ENCODE measurements at places on chromosomes 1 and 21. TPM values are rescaled to one million over a fixed set of nuclear protein-coding genes. Genes with fewer than 3 reads are reported as not detected.

Gene CITED4
- 31.0 TPM for total RNA-seq

DNA sequence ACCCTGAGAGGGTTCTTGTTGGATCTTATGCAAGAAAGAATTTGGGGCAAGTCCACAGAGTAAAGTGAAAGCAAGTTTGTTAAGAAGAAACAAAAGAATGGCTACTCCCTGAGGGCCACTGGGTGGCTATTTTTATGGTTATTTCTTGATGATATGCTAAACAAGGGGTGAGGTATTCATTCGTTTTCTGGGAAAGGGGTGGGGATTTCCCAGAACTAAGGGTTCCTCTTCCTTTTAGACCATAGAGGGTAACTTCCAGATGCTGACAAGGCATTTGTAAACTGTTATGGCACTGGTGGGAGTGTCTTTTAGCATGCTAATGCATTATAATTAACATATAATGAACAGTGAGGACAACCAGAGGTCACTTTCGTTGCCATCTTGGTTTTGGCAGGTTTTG, 18.2 kb upstream of the IFI6 start:
- no peak for DNase-seq

DNA sequence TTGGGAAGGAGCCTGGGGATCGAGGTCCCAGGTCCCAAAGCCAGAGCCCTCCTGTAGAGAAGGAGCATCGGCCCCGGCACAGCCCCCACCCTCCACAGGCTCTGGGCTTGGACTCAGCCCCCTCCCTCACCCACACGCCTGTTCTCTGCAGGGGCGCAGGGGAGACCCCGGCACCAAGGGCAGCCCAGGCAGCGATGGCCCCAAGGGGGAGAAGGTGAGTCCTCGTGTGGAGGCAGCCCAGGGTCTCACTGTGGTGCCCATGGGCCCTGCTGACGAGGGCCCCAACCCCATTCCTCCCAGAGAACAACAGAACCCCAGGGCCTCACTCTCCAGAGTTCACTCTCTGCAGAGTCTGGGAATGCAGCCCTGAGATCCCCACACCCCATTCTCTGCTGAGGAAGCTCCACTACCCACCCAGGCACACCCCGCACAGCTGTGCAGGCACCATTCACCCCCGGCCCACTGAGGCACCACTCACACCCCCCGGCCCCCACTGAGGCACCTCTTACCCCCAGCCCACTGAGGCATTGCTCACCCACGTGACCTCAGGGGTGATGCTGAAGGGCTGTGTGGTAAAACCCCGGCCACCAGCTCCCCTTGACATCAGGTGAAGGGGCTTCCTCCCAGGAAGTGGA, 21.8 kb downstream of the COL6A2 start:
- DNase-seq = no peak

Gene FLG2
- total RNA-seq = not detected

Gene GNL2
- total RNA-seq = 47.8 TPM

Gene LAMC2
- total RNA-seq = 1,184 TPM

- no peak for DNase-seq
Measured at GRCh38 chr21:42301371-42302075, 13.7 kb downstream of the TFF3 start.
